ENCODE measurements at places on chromosomes 1 and 21. TPM values are rescaled to one million over a fixed set of nuclear protein-coding genes. Genes with fewer than 3 reads are reported as not detected.

Gene CA6
- not detected for total RNA-seq

Gene TIE1
- 120 TPM for total RNA-seq

Gene TTC22
- not detected for total RNA-seq

Gene PPM1J
- total RNA-seq = 10.0 TPM

DNA sequence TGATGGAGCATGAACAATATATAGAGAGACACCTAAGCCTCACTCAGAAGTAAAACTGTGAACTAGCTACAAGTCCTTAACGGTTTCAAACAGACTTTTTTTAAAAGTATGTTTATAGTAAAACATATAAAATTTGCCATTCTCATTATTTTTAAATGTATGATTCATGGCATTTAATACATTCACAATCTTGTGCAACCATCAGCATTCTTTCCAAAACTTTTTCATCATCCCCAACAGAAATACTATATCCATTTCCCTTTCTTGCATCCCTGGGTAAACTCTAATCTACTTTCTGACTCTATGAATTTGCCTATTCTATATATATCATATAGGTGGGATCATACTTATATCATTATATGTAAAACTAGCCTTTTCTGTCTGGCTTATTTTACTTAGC, 25.5 kb downstream of the EVI5 start:
- H3K27me3 ChIP-seq = no peaks in the 10 kb centered on the region
- no peak for DNase-seq
- no peaks in the 10 kb centered on the region for H3K4me1 ChIP-seq
- no peaks in the 10 kb centered on the region for H3K36me3 ChIP-seq
- no peak overlapping the region for H3K4me3 ChIP-seq
- H3K27ac ChIP-seq = no peak overlapping the region

GRCh38 chr1:12594966-12595756, 22.8 kb downstream of the DHRS3 start:
- H3K4me1 ChIP-seq = peaks cover 43% of the 10 kb centered on the region
- DNase-seq = peak; percentile 62
- no peaks in the 10 kb centered on the region for H3K36me3 ChIP-seq
- H3K27ac ChIP-seq = peak overlapping the region; percentile 96

GRCh38 chr1:200005165-200005564, 22.3 kb upstream of the NR5A2 start:
- H3K4me3 ChIP-seq = no peak overlapping the region
- no peaks in the 10 kb centered on the region for H3K4me1 ChIP-seq
- no peak overlapping the region for H3K27ac ChIP-seq
- no peak for DNase-seq

GRCh38 chr1:113978863-113979702, at the start of gene OLFML3:
OLFML3 (plus strand) TSS chr1:113979474; CDS start chr1:113979517, 43 bp downstream.
- no peaks in the 10 kb centered on the region for H3K27me3 ChIP-seq
- H3K27ac ChIP-seq = peak within 1 kb of the TSS; percentile 77
- peaks cover 15% of the 10 kb centered on the region for H3K4me1 ChIP-seq

- H3K36me3 ChIP-seq = peaks cover 13% of the 10 kb centered on the region
- H3K4me1 ChIP-seq = no peaks in the 10 kb centered on the region
- no peak for DNase-seq
- no peaks in the 10 kb centered on the region for H3K27me3 ChIP-seq
- no peak overlapping the region for H3K4me3 ChIP-seq
- H3K27ac ChIP-seq = no peak overlapping the region
Measured at GRCh38 chr1:25484096-25484495, 53.4 kb downstream of the MACO1 start.

DNA sequence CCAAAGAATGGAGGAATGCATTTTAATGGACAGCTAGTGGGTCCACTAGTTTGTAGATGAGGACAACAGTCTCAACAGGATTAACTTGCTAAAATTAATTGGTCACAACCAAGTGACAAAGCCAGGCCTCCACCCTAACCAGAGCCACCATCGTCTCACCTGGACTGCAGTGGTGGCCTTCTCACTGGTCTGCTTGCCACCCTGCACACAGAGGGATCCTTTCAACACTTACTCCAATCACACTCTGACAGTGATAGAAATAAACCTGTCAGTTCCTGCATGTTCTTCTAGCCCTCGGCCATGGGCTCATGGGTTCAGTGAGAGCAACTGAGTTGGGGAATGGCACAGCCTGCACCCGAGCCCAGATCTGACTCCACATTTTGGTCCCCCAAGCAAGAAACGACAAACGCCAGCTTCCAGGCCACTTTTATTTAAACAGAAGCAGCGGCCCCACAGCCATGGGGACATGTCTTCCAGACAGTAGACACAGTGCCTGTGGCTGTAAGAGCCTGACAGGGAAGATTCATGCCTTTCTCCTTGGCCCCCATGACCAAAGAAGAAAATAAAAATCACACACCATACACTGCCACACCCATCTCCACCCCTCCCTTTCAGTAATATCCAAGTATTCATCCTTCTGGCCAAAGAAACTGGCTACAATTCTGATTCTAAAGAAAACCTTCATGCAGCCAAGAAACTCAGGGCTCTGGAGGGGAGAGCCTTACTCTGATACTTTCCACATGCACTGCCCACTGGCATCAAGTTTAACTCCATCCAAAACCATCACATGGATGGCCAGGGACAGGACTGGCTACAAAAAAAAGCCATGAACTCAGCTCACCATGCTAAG, 37.6 kb downstream of the DHCR24 start:
- H3K27ac ChIP-seq = no peak overlapping the region
- no peak overlapping the region for H3K4me3 ChIP-seq
- H3K4me1 ChIP-seq = no peaks in the 10 kb centered on the region

- DNase-seq = no peak
- no peak overlapping the region for H3K4me3 ChIP-seq
- no peak overlapping the region for H3K27ac ChIP-seq
- no peaks in the 10 kb centered on the region for H3K4me1 ChIP-seq
- H3K36me3 ChIP-seq = no peaks in the 10 kb centered on the region
- H3K27me3 ChIP-seq = no peaks in the 10 kb centered on the region
Measured at GRCh38 chr1:117009132-117009531, 7.6 kb downstream of the CD101 start.

GRCh38 chr1:31752952-31753475, 11.1 kb downstream of the ADGRB2 start:
- peak overlapping the region; percentile 70 for H3K27ac ChIP-seq
- no peak overlapping the region for H3K4me3 ChIP-seq
- no peaks in the 10 kb centered on the region for H3K27me3 ChIP-seq
- no peak for DNase-seq
- peaks cover 11% of the 10 kb centered on the region for H3K4me1 ChIP-seq
- no peaks in the 10 kb centered on the region for H3K36me3 ChIP-seq

- no peak overlapping the region for H3K27ac ChIP-seq
- no peaks in the 10 kb centered on the region for H3K4me1 ChIP-seq
- no peaks in the 10 kb centered on the region for H3K27me3 ChIP-seq
- H3K4me3 ChIP-seq = no peak overlapping the region
- no peaks in the 10 kb centered on the region for H3K36me3 ChIP-seq
- DNase-seq = no peak
Measured at GRCh38 chr1:192984080-192984479, 75.1 kb downstream of the UCHL5 start.

- H3K27ac ChIP-seq = no peak overlapping the region
- no peak overlapping the region for H3K4me3 ChIP-seq
- H3K27me3 ChIP-seq = no peaks in the 10 kb centered on the region
- no peaks in the 10 kb centered on the region for H3K36me3 ChIP-seq
- H3K4me1 ChIP-seq = no peaks in the 10 kb centered on the region
- DNase-seq = no peak
Measured at GRCh38 chr1:7294636-7295035, 476.5 kb upstream of the VAMP3 start.

DNA sequence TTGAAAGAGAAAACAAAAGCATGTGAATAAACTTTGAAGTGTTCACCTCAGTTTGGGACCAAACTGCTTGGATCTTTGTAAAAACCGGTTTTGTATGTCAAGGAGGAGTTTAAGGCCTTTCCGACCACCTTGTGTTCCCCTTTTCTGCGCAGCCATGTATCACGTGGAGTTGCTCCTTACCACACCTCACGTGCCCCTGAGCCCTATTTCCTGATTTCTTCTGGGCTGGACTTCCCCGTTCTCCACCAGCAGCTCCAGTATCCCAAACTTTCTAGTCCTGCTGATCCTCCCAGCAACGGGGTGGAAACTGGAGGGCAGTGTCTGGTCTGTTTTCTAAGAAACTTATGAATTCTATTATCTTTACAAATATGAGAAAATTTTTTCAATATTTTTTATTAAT, 1.6 kb upstream of the SH3D21 start:
- peaks cover 13% of the 10 kb centered on the region for H3K4me1 ChIP-seq
- H3K36me3 ChIP-seq = peaks cover 42% of the 10 kb centered on the region
- H3K4me3 ChIP-seq = no peak overlapping the region
- DNase-seq = no peak

DNA sequence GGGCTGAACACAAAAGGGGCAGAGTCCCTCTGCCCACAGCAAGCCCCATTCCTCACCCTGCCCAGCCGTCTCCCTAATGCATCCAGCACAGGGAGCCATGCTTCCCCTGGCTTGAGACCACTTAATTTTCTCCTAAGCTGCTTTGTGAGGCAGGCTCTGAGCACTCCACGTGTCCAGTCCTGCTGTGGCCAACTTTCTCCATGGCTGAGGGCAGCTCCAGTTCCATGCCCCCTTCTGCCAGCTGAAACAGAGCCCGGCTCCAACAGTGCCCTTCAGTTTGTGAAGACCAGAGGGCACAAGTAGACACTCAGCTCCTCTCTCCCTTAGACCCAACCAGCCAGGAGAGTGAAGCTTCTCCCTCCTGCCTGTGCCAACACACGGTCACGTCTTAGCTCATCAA, 33.8 kb downstream of the PLEKHA6 start:
- DNase-seq = no peak
- no peaks in the 10 kb centered on the region for H3K27me3 ChIP-seq
- H3K27ac ChIP-seq = no peak overlapping the region

Measured in ascending aorta (tissue), 2 donors.